Left kidney (tissue), 8 donors: ENCODE measurements at places on chromosomes 12 and 14.

DNA sequence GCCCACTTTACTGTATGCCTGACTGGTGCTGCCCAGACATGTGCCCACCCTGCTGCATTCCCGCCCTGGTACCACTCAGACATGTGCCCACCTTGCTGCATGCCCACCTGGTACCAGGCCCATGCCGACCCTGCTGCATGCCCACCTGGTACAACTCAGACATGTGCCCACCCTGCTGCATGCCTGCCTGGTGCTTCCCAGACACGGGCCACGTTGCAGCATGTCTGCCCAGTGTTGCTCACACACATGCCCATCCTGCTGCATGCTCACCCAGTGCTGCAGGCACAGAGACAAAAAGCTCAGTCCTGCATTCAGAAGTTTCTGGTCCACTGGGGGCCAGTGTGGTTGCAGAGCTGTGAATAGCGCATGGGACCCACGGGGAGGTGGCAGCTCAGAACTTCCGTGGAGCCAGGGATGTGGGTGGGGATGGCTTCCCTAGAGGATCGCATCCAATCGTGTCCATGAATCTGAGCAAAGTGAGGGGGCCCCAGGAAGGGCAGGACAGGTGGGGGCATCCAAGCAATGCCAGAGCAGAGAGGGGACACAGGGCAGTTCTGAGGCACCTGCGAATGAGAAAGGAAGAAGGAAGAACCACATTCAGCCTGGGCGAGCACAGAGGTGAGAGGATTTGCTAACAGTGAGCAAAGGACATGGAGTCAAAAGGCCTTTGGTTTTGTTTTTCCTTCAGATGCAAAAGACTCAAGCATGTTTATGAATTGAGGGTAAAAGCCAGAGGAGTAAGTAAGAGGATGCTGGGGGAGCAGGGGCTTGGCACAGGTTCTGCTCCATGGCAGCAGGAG is 175.9 kb upstream of the C14orf180 start:
- DNase-seq = no peak

- no peak for DNase-seq
Observed at GRCh38 chr12:69068448-69068847, 135.5 kb upstream of the CPM start.

DNA sequence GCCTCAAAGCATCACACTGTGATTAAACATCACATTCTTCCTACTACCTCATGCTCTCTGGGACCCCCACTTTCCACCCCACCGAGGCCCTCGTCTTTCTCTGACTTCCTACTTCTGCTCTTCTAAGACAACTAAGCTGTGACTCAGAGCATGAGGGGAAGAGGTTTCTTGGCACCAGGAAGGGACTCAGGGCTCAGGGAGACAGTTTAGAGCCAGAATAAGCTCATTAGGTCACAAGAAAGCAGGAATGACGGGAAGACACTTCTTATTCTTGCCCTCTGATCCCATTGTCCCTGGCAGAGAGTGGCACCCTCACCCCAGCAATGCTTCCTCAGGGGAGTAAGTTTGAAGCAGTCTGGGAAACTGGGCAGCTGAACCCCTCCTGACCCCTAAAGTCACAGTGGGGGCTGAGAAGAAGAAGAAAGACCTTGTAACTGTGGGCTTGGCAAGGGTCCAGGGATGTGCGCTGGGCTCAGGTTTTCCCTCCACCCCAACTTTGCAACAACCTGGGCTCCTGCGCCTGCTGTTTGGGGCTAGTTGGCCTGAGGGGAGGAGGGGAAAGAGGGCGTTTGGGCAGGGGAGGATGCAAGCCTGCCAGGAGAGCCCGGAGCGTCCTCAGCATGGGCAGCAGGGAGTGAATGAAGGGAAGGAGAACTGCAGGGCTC is 64.6 kb upstream of the ACTN1 start:
- DNase-seq = no peak

- DNase-seq = no peak
Observed at GRCh38 chr14:78638926-78639325, 468.8 kb downstream of the NRXN3 start.
